ENCODE measurements at places on chromosomes 16 and 17. TPM values are rescaled to one million over a fixed set of nuclear protein-coding genes. Genes with fewer than 3 reads are reported as not detected.

DNA sequence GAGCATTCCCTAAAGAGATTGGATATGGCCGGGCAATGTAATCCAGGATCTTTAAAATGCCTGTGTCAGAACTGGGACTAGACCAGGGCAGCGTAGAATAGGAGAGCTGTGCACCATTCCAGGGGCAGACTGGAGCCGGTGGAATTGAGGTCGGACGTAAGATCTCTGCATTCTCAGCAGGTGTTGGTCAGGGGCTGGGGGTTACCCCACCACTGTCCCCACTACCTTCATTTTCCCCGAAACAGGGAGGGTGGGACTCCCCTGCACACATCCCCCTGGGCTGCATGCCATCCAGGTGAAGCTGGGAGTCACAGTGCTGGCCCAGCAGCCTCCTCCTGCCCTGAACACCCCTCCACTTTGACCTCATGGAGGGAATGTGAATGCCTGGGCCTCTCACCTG, 17.8 kb downstream of the OSBPL7 start:
- no peak for DNase-seq

DNA sequence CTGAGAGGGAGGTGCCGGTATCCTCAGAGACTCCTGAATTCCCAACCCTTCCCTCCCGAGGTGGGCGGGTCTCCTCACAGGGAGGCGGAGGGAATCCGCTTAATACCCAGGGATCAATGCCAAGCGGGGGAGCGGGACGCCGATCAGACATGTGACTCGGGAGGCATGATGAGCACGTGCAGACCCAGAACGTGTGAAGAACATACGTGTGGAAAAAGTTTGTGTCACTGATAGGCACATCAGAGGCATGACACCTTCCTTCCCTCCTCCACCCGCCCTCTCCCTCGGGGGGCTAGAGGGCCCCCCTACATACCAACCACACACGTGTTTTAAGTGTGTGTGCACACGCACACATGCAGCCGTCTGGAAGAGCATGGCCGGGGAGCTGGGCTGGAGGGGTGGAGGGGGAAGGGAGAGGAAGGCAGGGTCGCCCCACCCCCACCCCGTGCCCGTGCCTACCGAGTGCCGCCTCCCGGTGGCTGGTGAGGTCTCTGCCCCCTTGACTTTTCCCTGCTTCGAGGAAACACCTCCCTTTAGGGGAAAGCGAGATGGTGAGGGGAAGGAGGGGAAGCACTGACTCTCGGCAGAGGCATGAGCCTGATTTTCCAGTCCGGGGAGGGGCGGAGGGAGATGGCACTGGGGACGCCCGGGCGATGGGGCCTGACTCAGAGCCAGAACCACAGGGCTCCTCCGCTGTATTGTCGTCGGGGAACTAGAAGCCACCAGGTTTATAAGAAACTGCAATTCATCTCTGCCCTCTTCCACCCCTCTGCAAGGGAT, 12.1 kb upstream of the TBX21 start:
- DNase-seq: peak; percentile 76

Gene RGS11
- polyA plus RNA-seq: not detected

GRCh38 chr16:55496509-55497145, 12.2 kb upstream of the LPCAT2 start:
- DNase-seq: peak; percentile 14

DNA sequence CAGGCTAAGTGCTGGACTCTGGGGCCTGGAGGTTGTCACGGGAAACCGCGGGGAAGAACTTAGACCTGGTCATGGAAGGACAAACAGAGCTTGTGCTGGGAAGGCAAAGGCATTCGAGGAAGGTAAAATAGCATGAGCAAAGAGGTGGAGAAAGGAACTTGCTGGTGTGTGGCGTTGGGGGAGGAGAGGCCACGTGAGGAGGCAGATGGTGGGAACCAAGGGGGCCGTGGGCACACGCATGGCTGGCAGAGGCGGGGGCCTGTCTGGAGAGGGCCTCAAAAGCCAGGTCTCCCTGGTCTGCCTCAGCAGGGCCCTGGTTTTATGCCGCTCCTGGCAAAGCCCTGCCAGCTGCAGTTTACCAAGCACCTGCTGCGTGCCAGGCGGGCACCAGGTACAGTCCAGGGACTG, 15.3 kb downstream of the CORO7 start:
- no peak for DNase-seq

DNA sequence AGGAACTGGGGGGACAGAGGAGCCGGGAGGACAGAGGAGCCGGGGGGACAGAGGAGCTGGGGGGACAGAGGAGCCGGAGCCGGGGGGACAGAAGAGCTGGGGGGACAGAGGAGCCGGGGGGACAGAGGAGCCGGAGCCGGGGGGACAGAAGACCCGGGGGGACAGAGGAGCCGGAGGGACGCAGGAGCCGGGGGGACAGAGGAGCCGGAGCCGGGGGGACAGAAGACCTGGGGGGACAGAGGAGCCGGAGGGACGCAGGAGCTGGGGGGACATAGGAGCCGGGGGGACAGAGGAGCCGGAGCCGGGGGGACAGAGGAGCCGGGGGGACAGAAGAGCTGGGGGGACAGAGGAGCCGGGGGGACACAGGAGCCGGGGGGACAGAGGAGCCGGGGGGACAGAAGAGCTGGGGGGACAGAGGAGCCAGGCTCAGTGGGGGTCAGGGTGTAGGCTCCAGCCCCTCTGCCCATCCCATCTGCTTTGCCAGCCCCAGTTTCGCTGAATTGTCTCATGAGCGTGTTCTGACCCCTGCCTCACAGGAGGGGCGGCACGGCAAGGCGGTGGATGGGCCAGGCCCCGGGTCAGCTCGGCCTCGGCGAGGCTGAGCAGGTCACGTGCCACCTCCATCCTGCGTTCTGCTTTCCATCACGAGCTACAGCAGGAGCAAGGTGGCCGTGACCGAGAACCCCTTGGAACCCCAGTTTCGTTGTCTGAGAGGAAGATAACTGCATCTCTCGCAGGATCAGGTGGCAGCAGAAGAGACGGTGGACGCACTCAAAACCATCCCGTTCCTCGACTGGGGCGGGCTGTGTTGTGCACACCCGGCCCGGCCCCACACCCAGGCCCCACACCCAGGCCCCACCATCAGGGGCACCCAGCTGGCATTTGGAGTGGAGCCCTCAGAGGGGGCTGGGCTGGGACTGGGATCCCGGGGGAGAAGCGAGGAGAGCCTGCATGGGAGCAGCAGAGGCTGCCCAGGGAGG, 26.1 kb upstream of the CBFA2T3 start:
- no peak for DNase-seq

DNA sequence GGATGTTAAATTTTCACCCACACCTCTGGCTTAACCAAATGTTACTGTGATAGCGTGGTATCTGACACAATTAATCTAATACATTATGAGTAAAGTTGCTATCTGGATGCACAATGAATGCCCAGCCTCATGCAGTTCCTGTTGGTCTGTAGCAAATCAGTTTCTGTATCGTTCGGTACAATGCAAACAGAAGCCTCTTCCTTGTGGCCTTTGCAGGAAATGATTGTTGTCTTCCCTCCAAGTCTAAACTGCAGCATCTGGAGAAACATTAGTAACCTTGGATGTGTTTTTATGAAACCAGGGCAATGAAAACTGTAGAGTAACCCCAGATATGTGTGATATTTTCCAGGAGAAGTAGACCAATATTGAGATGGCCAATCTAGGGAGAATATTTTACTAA, 46.8 kb downstream of the CYB561 start:
- no peak for DNase-seq

DNA sequence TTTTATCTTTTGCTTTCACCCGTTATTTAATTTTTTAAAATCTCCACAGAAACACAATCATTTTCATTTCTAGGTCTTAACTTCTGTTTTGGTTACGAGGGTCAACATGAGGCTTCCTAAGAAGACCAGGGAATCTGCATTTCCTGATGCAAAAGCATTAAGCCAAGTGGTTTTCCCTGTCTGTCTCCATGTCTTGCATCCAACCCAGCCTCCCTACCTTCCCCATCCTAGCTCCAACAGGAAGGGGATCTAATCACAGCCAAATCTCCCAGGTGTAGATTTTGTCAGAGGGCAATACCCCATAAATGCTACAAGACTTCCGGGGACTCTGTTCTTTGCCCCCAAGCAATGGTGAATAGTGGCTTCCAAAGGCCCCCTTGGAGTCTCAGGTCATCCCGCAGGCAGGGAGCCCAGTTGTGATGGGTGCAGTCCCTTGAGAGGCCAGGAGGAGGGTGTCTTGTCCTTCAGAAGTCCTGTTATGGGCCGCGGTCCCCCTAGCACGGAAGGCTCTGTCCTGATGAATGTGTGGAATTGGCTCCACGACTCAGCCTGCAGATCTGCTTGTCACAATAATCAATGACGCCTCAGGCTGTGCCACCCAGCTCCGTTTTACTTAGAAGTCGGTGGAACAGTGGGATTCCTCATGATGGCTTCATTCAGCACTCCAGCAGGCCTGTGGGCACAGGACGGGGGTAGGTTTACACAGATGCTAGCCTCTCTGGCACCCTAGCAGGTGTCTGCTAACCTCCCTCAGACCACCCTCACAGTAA, 141.1 kb downstream of the RGS9 start:
- DNase-seq: no peak
